ENCODE measurements at places on chromosomes 2 and 18.
A peak's percentile ranks its signal among the peaks of the same experiment; 100 is the strongest.

DNA sequence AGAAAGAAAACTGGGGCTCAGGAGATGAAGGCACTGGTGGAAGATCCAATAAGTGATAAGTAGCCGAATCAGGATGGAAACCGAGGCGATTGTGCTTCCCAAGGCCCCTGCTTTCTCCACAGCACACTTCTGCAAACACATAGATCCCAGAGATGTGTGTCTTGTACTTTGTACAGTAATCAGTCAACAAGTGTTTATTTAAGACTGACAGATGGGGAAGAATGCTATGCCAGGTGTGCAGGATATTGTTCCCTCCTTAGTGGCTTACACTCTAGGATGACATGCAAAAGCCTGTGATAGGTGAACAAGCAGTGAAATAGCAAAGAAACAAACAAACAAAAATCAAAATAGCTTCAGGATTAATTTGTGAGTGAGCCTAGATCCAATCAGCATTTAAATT is 116.6 kb downstream of the ACTR3 start:
- DNase-seq = no peak

DNA sequence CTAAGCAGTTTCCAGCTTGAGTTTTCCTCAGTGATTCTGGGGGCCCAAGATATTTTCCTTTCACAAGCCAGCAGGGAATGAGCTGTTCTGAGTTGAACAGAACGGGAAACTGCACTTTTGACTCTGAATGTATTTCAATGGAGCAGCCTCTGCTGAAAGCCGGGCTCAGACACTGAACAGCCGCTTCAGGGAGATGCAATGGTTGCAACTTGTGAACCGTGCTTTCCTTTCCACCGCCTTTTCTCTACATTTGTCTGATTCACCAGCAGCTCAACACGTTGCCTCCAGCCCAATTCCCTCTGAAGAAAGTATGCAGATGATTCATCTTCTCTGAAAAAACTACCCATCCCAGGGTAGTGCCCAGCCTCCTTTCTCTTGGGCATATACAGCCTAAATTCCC is 119.3 kb upstream of the PKDCC start:
- DNase-seq = peak; percentile 87

- DNase-seq = peak; percentile 32
Measured at GRCh38 chr18:79798346-79798998, 734 bp downstream of the KCNG2 start.

- DNase-seq = peak; percentile 23
Measured at GRCh38 chr2:54499661-54500060, 43.5 kb downstream of the SPTBN1 start.

DNA sequence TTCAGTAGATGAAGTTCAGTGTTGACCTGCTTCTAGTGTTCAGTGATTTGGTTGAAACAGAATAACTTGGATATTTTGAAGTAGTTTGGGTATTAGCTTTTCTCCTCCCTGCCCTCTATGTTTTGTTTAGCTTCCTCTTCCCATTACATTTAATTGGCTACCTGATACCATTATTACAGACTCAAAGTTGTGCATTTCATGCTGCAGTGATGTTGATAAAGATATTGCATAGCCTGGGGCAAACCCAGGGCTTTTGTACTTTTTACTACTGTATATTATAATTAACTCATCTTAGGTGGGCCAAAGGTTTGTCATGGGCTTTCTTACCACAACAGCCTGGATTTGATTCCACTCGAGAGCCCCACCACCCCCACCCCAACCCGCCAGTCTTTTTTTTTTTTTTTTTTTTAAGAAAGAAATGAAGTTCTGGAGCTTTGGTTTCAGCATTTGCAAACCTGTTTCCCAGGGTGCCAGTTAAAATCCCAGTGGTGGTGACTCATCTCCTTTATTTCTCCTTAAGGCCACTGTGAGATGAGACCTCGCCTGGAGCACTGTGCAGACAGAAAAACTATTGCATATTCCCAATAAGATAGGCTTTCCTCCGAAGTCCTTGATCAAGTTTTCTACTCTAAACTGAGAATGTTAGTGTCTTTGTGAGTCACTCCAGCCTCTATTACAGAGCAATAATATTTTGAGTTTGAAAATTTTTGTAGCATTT is 393.7 kb upstream of the FANCL start:
- peak; percentile 57 for DNase-seq

GRCh38 chr2:136112317-136113208 is 5.4 kb downstream of the CXCR4 start:
- DNase-seq = no peak
